ENCODE measurements at places on chromosomes 16 and 17. TPM values are rescaled to one million over a fixed set of nuclear protein-coding genes. Genes with fewer than 3 reads are reported as not detected.

Gene CCDC200
- not detected for total RNA-seq

Gene GJC1
- total RNA-seq: not detected

Gene RGS11
- not detected for total RNA-seq

Gene KRT39
- total RNA-seq: not detected

Gene NUTF2
- 125 TPM for total RNA-seq

Gene NT5C3B
- total RNA-seq: 41.7 TPM

Gene KRTAP3-1
- not detected for total RNA-seq

DNA sequence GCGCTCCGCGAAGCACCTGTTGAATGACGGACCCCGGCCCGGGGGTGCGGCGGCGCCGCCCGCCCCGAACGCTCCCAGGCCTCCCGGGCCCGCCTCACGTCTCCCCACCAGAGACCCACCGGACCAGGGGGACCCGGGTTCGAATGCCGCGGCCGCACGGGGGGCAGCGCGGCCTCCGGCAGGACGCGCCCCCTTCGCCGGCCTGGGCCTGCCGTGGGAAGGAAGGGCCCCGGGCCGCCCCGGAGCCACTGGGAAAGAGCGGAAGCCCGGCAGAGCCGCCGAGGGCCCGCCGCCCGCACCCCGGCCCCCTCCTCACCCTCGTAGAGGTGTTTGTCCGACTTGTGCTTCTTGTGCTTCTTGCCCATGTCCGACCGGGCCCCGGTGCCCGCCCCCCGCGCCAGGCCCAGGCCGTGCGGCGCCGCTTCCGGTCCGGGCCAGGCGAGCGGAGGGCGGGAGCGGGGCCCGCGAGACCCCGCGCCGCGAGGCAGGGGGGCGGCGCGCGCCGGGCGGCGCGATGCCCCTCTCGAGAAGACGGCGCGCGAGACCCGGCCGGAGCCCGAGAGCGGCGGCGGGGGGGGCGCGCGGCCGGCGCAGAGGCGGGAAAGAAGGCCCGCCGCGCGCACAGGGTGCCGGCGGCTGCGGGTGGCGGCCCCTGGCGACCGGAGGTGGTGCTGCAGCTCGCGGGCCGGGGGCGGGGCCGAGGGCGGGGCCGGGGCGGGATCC is at the start of gene BRD7:
Gene BRD7, minus strand, starts transcription at position 579 of the 723 bp plus-strand sequence. Its CDS starts 214 bp downstream, at position 365.
- peaks cover 5% of the 10 kb centered on the region for H3K36me3 ChIP-seq
- peak; percentile 50 for DNase-seq
- peaks cover 27% of the 10 kb centered on the region for H3K4me1 ChIP-seq
- H3K27ac ChIP-seq: peak within 1 kb of the TSS; percentile 86

DNA sequence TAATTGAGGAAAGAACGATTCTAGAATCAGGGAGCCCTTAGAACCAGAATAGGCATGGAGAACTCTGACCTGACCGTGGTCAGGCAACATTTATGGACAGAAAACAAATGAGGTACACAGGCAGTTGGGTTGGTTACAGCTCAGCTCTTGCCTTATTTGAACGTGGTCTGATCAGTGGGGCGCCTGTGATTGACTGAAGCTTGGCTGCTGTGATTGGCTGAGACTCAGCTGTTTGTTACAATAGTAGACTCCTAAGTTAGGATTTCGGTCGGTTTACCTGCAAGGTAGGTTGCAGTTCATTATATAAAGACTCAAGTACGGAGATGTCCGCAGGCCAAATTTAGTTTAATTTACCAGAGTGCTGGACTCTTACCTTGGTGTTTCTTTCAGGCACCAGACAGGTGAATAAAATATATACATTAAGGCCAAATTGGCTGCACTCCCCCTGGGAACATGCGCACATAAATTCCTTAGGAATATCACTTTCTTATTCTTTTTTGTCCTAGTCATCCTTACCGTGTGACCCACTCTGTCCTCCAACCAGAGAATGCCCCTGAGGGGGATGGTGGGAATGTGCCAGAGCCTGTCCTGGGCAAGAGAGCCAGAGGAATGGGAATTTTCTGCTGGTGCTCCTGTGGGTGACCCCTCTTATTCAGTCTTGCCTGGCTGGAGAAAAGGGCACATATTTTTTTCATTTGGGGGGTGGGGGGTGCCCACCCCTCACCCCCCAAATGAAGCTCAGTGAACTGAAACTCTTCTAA is 7.5 kb upstream of the CSNK2A2 start:
- no peak overlapping the region for H3K4me3 ChIP-seq
- no peaks in the 10 kb centered on the region for H3K27me3 ChIP-seq
- H3K4me1 ChIP-seq: no peaks in the 10 kb centered on the region
- DNase-seq: no peak
- no peak overlapping the region for H3K27ac ChIP-seq

GRCh38 chr17:2253362-2253761 is 50.2 kb downstream of the SMG6 start:
- H3K27ac ChIP-seq: no peak overlapping the region
- no peak overlapping the region for H3K4me3 ChIP-seq
- H3K4me1 ChIP-seq: peaks cover 10% of the 10 kb centered on the region
- H3K36me3 ChIP-seq: no peaks in the 10 kb centered on the region
- H3K27me3 ChIP-seq: no peaks in the 10 kb centered on the region

DNA sequence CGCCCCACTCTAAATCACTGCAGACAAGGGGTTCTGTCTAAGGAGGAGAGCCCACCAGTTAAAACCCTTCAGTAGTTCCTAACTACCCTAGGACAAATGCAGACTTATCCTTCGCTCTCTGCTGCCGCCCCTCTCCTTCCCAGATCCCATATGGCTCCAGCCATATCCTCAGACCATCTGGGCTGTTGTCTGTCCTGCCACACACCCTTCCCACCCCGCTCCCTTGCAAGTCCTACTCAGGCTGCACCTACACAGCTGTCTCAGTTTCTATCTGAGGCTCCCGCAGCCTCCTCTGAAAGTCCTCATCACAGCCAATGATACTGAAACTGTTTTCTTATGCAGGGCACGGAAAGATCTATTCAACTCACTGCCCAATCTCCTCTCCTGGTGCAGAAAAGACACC is 720 bp upstream of the BCKDK start:
- H3K4me1 ChIP-seq: peaks cover 4% of the 10 kb centered on the region
- H3K36me3 ChIP-seq: no peaks in the 10 kb centered on the region
- peak overlapping the region; percentile 82 for H3K27ac ChIP-seq
- no peak for DNase-seq

DNA sequence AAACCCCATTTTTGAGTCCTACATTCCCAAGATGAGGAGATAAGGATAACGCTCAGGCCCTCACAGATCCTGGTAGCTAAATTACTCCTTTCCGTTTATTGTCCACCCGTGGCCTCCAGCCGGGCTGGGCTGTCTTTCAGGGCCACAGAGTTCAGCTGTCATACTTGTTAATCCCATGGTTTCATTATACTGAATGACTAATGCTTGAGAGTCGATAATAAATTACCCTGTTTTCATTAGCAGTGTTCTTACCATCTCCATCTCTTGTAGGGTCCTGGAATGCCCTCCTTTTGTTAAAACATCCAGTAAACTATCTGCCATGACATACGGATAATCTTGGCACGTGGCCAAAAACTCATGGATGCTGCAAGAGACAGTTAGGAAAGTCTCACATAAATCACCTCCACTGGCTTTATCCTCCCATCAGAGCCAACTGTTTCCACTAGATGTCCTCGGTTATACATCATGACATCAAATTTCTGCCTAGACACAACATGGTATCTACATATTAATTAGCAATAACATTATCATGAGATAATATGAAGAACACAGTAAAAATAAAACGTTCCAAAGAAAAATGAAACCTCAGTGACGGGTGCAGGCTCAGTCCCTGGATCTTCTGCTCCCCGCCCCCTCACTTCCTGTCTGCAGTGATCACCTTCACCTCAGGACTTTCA is 45.3 kb downstream of the BRD7 start:
- H3K27me3 ChIP-seq: no peaks in the 10 kb centered on the region
- H3K36me3 ChIP-seq: peaks cover 60% of the 10 kb centered on the region
- peak overlapping the region; percentile 59 for H3K27ac ChIP-seq
- peak; percentile 40 for DNase-seq

DNA sequence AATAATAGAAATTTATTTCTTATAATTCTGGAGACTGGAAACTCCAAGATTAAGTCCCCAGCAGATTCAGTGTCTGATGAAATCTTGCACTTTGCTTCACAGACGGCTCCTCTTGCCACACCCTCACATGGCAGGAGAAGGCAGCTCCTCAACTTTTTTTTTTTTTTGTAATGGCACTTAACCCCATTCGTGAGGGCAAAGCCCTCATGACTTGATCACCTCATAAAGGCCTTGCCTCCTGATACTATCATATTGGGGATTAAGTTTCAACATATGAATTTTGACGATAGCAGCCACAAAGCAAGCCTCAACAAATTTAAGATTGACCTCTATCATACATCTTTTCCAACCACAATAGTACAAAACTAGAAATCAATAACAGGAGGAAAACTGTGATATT is 42.3 kb upstream of the CDYL2 start:
- no peak overlapping the region for H3K27ac ChIP-seq
- no peak overlapping the region for H3K4me3 ChIP-seq
- H3K4me1 ChIP-seq: no peaks in the 10 kb centered on the region
- H3K36me3 ChIP-seq: no peaks in the 10 kb centered on the region

GRCh38 chr16:7534749-7535148 is 202.1 kb downstream of the RBFOX1 start:
- no peak overlapping the region for H3K4me3 ChIP-seq
- DNase-seq: no peak
- H3K27me3 ChIP-seq: no peaks in the 10 kb centered on the region
- H3K4me1 ChIP-seq: no peaks in the 10 kb centered on the region

- DNase-seq: no peak
- H3K36me3 ChIP-seq: no peaks in the 10 kb centered on the region
- no peaks in the 10 kb centered on the region for H3K4me1 ChIP-seq
- no peaks in the 10 kb centered on the region for H3K27me3 ChIP-seq
- no peak overlapping the region for H3K4me3 ChIP-seq
Measured at GRCh38 chr16:31780342-31780741, 93.3 kb upstream of the ZNF267 start.

DNA sequence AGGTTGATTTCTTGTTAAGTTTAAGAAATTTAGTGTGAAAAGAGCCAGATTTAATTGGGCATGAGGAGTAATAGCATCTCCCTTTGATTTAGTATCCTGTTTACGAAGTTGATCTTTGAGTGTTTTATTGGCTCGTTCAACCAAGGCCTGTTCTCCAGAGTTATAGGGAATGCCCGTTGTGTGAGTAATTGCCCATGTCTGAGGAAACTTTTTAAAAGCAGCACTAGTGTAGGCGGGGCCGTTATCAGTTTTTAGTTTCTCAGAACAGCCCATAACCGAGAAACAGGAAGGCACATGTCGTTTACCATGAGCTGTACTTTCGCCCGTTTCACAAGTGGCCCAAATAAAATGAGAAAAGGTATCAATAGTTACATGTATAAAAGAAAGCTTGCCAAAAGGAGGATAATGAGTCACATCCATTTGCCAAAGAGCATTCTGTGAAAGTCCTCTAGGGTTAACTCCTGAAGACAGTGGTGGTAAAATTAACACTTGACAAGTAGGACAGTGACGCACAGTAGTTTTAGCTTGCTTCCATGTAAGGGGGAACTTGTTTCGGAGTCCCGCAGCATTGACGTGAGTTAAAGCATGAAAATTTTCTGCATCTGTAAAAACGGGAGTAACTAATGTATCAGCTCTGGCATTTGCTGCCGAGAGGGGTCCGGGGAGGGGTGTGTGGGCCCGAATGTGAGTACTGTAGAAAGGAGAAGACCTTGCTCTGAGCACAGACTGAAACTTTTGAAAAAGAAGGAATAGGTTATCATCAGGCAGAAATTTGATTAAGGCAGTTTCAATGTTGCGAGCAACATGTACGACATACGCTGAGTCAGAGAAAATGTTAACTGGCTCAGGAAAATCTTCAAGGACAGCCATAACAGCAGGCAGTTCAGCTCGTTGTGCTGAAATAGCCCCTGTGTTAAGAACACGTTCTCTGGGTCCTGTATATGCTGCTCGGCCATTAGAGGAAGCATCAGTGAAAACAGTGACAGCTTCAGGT is 18.5 kb upstream of the KCTD5 start:
- H3K27me3 ChIP-seq: no peaks in the 10 kb centered on the region
- H3K36me3 ChIP-seq: peaks cover 14% of the 10 kb centered on the region
- H3K4me1 ChIP-seq: peaks cover 14% of the 10 kb centered on the region
- no peak overlapping the region for H3K27ac ChIP-seq
- H3K4me3 ChIP-seq: no peak overlapping the region

- no peak for DNase-seq
- H3K4me1 ChIP-seq: no peaks in the 10 kb centered on the region
Measured at GRCh38 chr16:88599092-88599733, 29.0 kb downstream of the ZC3H18 start.

DNA sequence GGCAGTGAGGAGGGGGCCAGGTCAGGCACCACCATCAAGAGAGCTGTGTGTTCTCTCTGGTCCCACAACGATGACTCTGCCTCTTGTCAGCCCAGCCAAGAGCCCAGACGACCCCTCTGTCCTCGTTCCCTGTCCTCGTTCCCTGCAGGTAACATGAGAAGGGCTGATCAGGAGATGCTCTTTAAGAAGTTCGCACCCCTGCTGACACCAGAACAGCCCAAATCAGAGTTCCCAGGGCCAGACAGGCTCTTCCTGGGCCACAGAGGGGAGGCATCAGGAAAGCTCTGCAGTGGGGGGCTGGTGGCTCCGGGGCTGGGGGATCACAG is 13.5 kb upstream of the DNAI2 start:
- H3K27ac ChIP-seq: no peak overlapping the region
- no peaks in the 10 kb centered on the region for H3K36me3 ChIP-seq
- H3K27me3 ChIP-seq: no peaks in the 10 kb centered on the region
- no peak for DNase-seq
- H3K4me3 ChIP-seq: no peak overlapping the region

GRCh38 chr17:35127751-35128514 is 6.5 kb downstream of the FNDC8 start:
- H3K4me1 ChIP-seq: no peaks in the 10 kb centered on the region
- no peak overlapping the region for H3K27ac ChIP-seq
- H3K27me3 ChIP-seq: no peaks in the 10 kb centered on the region
- H3K36me3 ChIP-seq: no peaks in the 10 kb centered on the region
- DNase-seq: no peak
- H3K4me3 ChIP-seq: no peak overlapping the region

- no peaks in the 10 kb centered on the region for H3K36me3 ChIP-seq
- no peak overlapping the region for H3K4me3 ChIP-seq
- H3K27me3 ChIP-seq: no peaks in the 10 kb centered on the region
- no peak for DNase-seq
Measured at GRCh38 chr16:13333336-13333735, 431.9 kb downstream of the SHISA9 start.

DNA sequence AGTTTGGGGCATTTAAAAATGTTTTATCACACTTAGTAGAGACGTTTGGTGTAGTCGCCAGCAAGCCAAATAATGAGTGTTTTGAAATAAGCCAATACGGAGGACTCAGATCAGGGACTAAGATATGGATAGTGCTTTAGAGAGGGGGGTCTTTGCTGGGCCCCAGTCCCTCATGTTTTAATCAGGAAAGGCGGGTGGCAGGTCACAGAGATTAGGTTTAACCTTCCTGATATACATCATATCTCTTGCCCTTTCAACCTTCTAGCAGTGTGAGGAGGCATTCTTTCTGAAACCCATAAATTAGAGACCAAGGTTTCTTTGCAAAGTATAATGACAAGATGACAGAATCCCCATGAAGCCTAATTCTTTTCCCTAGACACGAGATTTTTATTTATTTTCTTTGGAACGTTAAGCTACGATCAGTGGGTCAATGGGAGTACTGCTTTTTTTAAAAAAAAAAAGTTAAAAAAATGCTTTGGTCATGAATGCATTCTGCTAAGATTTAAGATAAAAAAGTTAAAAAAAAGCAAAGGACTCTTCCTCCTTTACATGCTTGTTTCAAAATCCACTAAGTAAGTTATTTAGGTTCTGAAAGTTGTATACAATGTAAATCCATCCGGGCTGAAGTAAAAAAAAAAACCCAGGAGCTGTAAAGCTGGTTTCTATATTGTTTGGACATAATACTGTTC is 572.1 kb upstream of the SALL1 start:
- DNase-seq: no peak
- H3K4me3 ChIP-seq: no peak overlapping the region
- no peaks in the 10 kb centered on the region for H3K4me1 ChIP-seq
- H3K27ac ChIP-seq: no peak overlapping the region
- no peaks in the 10 kb centered on the region for H3K27me3 ChIP-seq
- H3K36me3 ChIP-seq: no peaks in the 10 kb centered on the region

All from naive thymus-derived CD4-positive, alpha-beta T cell (primary cell).